Caco-2 (cell line): ENCODE measurements at places on chromosomes 12 and 14. TPM values are rescaled to one million over a fixed set of nuclear protein-coding genes. Genes with fewer than 3 reads are reported as not detected.
A peak's percentile ranks its signal among the peaks of the same experiment; 100 is the strongest.

DNA sequence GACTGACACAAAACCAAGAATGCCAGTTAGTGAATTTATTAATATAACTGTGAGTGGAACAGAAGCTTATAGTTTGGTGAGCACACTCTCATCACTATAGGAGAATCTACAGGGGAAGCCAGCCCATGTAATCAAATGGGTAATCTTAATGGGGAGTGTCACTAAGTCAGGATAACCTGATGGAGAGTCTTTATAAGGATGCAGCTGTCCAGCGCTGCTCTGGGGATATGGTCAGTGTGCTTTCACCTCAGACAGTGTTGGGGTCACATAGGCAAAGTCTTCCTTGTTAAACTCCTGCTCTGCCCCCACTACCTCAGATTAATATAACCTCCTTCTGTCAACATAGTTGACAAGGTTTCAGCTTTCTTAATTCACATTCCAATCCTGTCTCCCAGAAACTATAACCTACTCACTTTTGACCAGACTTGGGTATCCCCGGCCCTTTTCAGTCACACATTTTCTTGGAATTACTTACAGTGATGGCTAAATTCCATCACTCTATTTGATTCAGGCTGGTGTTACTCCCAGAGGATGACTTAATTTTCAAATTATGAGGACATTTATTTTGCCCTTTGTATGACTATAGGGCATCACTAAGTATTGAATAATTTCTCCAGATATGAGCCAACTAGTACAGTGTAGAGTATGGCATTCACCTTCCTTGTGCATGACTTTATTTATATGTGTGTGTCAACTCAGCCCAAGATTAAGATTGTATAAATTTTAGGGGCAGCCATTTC, 13.2 kb downstream of the STK38L start:
- no peaks in the 10 kb centered on the region for H3K36me3 ChIP-seq
- no peak for DNase-seq
- H3K27me3 ChIP-seq, result no peaks in the 10 kb centered on the region
- peaks cover 17% of the 10 kb centered on the region; the same call in 1 of the 2 replicates for H3K4me1 ChIP-seq
- H3K27ac ChIP-seq, result no peak overlapping the region

DNA sequence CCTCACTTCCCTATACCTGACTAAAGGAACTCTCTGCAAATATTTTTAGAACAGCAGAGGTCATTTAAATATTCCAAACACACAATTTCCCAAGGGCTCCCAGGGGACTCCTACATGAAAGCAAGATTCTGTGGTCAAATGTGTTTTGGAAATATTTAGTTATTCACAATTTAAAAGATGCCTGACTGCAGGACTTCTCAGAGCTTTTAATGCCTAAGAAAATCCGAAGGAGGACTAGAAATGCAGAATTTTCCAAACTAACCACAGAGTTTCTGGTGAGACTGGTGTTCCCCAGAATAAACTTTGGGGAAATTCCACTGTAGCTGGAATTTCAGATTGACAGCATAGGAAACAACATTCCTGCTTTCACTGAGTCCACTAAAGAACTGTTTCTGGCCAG, 84.8 kb upstream of the MAP1LC3B2 start:
- H3K4me1 ChIP-seq, result no peaks in the 10 kb centered on the region
- no peak overlapping the region for H3K27ac ChIP-seq
- no peak for DNase-seq
- H3K36me3 ChIP-seq, result no peaks in the 10 kb centered on the region
- no peak overlapping the region for H3K4me3 ChIP-seq

GRCh38 chr12:54439521-54440255, 20.6 kb upstream of the ITGA5 start:
- H3K36me3 ChIP-seq, result no peaks in the 10 kb centered on the region
- H3K4me3 ChIP-seq, result no peak overlapping the region
- H3K27me3 ChIP-seq, result no peaks in the 10 kb centered on the region

DNA sequence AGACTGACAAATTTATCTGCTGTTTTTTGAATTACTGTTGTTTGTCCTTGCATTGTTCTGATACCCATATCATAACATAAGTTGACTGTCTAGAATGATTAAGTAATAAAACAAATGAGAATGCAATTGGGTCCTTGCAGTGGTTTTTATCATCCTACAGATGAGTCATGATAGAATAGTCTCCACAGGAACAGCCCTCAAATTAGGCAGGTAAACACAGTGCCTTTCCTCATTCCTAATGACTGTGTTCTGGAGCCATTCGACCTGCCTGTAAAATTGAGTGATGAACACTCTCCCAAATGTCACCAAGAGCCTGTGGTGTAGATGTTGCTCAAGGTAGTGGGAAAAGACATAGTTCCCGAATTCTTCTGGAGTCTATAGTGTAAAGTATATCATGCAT, 12.3 kb downstream of the NKX2-8 start:
- no peaks in the 10 kb centered on the region for H3K27me3 ChIP-seq
- no peaks in the 10 kb centered on the region for H3K36me3 ChIP-seq
- DNase-seq, result no peak

- peaks cover 7% of the 10 kb centered on the region; the same call in 1 of the 2 replicates for H3K4me1 ChIP-seq
- H3K27ac ChIP-seq, result no peak overlapping the region
- H3K36me3 ChIP-seq, result no peaks in the 10 kb centered on the region
- H3K27me3 ChIP-seq, result no peaks in the 10 kb centered on the region
These were observed 40.9 kb downstream of the CCDC85C start for GRCh38 chr14:99562856-99563748.

- peaks cover 52% of the 10 kb centered on the region for H3K4me1 ChIP-seq
- peaks cover 4% of the 10 kb centered on the region for H3K36me3 ChIP-seq
- H3K27me3 ChIP-seq, result no peaks in the 10 kb centered on the region
- H3K4me3 ChIP-seq, result no peak overlapping the region
- DNase-seq, result peak; percentile 85
These were observed 16.2 kb downstream of the ACIN1 start for GRCh38 chr14:23078692-23079116.

DNA sequence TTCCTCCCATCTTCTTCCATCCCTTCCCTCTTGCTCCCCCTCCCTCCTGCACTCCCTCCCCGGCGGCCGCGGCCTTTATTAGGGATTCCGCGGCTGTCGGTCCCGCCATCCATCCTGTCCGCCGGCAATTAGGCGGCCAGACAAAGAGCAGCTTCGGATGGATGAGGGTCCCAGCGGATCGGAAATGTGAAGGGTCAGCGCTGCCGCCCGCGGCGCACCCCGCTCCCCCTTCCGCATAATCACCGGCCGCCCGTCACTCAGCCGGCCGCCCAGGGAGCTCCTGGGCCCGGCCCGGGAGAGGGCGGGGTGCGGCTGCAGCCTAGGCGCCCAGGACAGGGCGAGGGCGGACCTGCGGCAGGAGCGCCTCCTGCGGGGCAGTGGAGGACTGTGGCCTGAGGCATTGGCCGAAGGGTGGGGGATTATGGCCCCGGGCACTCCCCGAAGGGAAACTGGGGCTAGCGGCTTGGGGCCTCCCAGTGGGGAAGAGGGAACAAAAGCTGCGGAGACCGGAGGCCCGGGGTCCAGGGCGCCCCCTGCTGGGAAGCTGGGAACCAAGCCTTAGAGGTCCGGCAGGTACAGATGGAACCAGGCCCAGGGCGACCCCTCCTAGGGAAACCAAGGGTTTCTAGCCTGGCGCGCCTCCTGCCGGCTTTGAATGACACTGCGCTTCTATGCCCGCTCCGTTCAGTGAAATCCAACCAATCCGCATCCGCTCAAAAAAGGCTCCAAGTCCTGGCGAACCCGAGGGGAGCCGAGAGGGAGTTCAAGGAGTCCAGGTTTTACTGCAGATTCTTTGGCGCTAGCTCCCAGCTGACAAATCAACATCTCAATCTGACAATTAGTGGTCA, 4.4 kb upstream of the DNAJC22 start:
- peaks cover 4% of the 10 kb centered on the region for H3K4me1 ChIP-seq
- no peaks in the 10 kb centered on the region for H3K36me3 ChIP-seq
- H3K27me3 ChIP-seq, result no peaks in the 10 kb centered on the region

GRCh38 chr12:39620659-39621658, 1.4 kb upstream of the ABCD2 start:
- H3K36me3 ChIP-seq, result no peaks in the 10 kb centered on the region
- H3K27me3 ChIP-seq, result no peaks in the 10 kb centered on the region
- DNase-seq, result no peak

DNA sequence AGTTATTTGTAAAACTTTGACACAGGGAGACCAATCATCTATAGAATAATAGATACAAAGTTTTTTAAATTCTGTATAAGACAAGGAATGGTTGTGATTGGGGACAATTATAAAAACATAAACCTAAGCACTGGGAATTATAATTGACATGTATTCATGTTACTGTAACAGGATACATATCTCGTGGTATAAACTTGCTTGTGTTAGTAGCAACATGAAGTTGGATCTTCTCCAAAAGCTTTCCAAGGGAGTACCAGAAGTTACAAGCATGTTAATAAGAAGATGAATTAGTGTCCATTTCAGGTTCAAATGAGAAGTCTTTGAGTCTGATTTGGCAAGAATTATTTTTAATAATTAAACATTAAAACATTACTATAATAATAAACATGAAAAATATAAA, 42.2 kb downstream of the CDKL1 start:
- H3K27ac ChIP-seq, result no peak overlapping the region
- no peaks in the 10 kb centered on the region for H3K27me3 ChIP-seq
- no peaks in the 10 kb centered on the region for H3K36me3 ChIP-seq
- H3K4me3 ChIP-seq, result no peak overlapping the region
- no peak for DNase-seq

DNA sequence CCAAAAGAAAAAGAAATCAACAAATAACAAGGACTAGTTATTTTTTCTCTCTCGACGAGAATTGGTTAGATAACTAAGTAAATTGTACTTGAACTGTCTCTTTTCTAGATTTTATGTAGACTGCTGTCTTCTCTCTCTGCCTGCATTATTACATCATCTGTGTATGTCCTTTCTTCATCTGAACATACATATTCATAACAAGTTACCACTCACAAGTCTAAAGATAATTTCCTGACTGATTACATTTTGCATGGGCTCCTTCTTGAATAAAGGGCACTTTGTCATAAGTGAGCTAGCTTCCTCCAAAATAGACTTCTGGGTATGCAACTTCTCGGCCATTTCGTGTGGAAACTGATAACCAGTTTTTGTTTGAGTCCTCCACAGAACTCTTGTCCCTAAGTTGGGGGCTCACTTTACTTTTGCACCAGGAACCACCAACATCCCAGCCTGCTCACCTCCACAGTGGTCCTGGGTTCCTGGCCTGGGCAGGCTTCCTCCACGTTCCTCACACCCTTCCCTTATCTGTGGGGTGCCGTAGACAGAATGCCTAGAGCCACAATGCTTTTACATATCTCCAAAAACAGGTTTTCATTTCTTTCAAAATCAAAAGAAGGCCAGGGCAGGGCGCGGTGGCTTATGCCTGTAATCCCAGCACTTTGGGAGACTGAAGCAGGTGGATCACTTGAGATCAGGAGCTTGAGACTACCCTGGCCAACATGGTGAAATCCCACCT, 6.2 kb upstream of the DDX47 start:
- no peaks in the 10 kb centered on the region for H3K36me3 ChIP-seq
- H3K27me3 ChIP-seq, result no peaks in the 10 kb centered on the region
- H3K4me1 ChIP-seq, result peaks cover 55% of the 10 kb centered on the region

- no peaks in the 10 kb centered on the region for H3K27me3 ChIP-seq
- no peaks in the 10 kb centered on the region for H3K36me3 ChIP-seq
- H3K27ac ChIP-seq, result no peak overlapping the region
- no peak overlapping the region for H3K4me3 ChIP-seq
- DNase-seq, result no peak
These were observed 299.9 kb downstream of the ACSS3 start for GRCh38 chr12:81377771-81378170.

DNA sequence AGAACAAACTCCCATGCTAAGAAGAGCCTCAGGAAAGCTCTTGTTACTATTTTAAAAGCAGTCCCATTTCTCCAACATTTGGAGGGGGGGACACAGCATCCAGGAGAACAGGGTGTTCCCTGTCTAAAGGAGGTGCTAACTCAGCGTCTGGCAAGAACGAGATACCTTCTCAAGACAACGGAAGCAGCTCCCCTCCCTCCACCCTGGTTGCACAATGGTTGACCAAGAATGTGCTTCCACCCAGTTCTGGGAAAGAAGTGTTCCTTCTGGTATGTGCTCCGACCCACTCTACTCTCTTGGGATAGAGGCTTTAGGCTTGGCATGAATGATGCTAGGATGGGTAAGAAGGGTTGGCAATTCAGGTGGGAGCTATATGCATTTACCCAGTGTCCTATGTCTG, 1.5 kb upstream of the KRT6A start:
- DNase-seq, result no peak
- peaks cover 18% of the 10 kb centered on the region for H3K4me1 ChIP-seq
- no peaks in the 10 kb centered on the region for H3K36me3 ChIP-seq
- no peak overlapping the region for H3K27ac ChIP-seq
- no peak overlapping the region for H3K4me3 ChIP-seq

- DNase-seq, result no peak
- no peaks in the 10 kb centered on the region for H3K27me3 ChIP-seq
- peak overlapping the region; percentile 83 for H3K4me3 ChIP-seq
- H3K4me1 ChIP-seq, result peaks cover 36% of the 10 kb centered on the region
- no peaks in the 10 kb centered on the region; the same call in 1 of the 2 replicates for H3K36me3 ChIP-seq
- H3K27ac ChIP-seq, result peak overlapping the region; percentile 50
These were observed 574 bp downstream of the GLRX5 start for GRCh38 chr14:95535226-95536021.

DNA sequence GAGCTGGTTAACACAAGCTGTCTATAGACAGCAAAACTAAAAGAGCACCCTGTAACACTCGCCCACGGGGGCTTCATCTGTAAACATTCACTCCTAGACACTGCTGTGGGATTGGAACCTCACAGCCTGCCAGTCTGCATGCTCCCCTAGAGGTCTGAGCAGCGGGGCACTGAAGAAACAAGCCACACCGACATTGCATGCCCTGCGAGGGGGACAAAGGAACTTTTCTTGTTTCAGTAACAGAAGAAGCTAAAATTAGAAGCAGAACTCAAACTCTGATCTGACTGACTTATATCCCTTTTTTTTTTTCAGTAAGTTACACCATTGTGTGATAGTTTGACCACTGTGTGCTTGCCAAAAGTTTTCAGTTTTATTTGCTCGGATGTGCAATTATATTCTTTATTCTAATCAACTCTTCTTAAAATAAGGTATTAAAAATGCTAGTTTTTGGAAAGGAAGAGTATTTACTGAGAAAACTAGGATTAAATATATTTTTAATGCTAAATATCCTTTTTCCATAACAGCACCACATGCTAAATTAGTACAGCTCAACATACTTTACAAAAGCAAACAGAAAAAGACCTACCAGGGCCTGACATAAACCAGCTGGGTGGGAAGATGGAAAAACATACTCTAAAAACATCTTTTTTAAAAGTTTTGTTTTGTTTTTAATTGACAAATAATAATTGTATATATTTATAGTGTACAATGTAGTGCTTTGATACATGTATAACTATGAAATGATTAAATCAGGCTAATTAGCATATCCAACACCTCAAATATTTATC, 100.2 kb downstream of the EPS8 start:
- H3K27ac ChIP-seq, result no peak overlapping the region
- H3K4me3 ChIP-seq, result peak overlapping the region; percentile 8; the same call in 1 of the 2 replicates
- H3K36me3 ChIP-seq, result no peaks in the 10 kb centered on the region
- H3K4me1 ChIP-seq, result peaks cover 16% of the 10 kb centered on the region
- DNase-seq, result no peak

The SLC7A7 gene
- 380 and 443 TPM in 2 replicates for total RNA-seq

The RERG gene
- total RNA-seq, result 0.37 TPM in 1 of 2 replicates, not detected in the other

The ACOT6 gene
- not detected in 2 replicates for total RNA-seq

The LRRC43 gene
- total RNA-seq, result 0.34 TPM in 1 of 2 replicates, not detected in the other

The TAS2R8 gene
- not detected in 2 replicates for total RNA-seq

The TAS2R13 gene
- total RNA-seq, result 1.6 and 2.0 TPM in 2 replicates

The ADAMTS20 gene
- total RNA-seq, result 0.07 TPM in 1 of 2 replicates, not detected in the other
